Muscle of back (tissue), 13 donors: ENCODE measurements at places on chromosomes 3 and 15. TPM values are rescaled to one million over a fixed set of nuclear protein-coding genes. Genes with fewer than 3 reads are reported as not detected.

GRCh38 chr3:58403513-58404109 lies 30.0 kb downstream of the PDHB start:
- no peak for DNase-seq

GRCh38 chr3:10416730-10417300 lies 88.6 kb downstream of the ATP2B2 start:
- DNase-seq, result no peak

BFSP2 gene
- polyA plus RNA-seq, result not detected

PTH1R gene
- polyA plus RNA-seq, result 7.6 TPM

GOLGA8M gene
- 1.1 TPM for polyA plus RNA-seq

GRCh38 chr15:48671103-48672022 lies 25.9 kb upstream of the FBN1 start:
- peak; percentile 93 for DNase-seq

GRCh38 chr3:128381609-128382008 lies 85.1 kb downstream of the DNAJB8 start:
- no peak for DNase-seq

DCBLD2 gene
- 24.9 TPM for polyA plus RNA-seq

DNA sequence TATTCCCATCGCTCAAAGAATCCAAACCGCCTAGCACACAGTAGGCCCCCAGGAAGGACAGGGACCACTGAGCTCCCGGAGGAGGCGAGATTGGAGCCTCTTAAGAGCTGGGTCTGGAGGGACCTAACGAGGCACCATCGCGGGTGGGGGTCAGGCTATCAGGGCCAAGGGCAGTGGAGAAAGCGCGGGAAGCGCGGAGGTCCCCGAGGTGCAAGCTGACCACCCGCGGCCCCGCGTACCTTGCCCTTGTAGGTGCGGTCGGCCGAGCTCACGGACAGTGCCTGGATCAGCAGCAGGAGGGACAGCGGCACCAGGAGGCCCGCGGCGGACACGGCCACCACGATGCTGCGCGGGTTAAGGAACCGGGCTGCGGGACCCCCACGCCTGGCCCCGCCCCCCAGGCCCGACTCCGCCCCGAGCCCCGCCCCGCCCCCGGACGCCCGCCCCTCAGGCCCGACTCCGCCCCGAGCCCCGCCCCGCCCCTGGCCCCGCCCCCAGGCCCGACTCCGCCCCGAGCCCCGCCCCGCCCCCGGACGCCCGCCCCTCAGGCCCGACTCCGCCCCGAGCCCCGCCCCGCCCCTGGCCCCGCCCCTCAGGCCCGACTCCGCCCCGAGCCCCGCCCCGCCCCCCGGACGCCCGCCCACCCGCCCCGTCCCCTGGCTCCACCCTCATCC lies 3.9 kb downstream of the ZDHHC19 start:
- no peak for DNase-seq

SERINC4 gene
- polyA plus RNA-seq, result 0.28 TPM

- peak; percentile 55 for DNase-seq
Observed at GRCh38 chr3:141796081-141796888, 33.1 kb downstream of the GRK7 start.

- DNase-seq, result no peak
Observed at GRCh38 chr3:100400419-100400779, 490 bp downstream of the TOMM70 start.

GABRR3 gene
- not detected for polyA plus RNA-seq

- no peak for DNase-seq
Observed at GRCh38 chr3:32313723-32314473, 75.4 kb downstream of the CMTM8 start.

DNA sequence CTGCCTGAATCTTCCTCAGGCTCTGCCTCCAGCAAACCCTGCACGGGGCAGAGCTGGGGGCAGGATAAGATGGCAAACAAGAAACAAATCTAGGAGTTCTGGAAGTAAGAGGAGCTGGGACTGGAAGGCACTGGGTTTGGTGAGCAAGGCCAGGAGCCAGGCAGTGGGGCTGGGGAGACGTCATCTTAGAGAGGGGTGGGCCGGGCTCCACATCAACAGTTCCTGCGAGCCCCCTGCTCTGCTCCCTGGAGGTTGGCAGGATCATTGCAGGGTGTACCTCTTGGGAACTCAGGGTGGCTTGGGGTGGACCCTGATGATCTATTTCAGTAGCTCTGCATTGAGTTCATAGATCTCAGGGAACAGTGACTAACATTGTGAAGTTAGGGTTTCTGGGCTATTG lies 87.3 kb upstream of the PRR23E start:
- DNase-seq, result no peak

MORC1 gene
- polyA plus RNA-seq, result not detected

- DNase-seq, result peak; percentile 41
Observed at GRCh38 chr3:33438284-33438668, 1.9 kb downstream of the UBP1 start.

GP9 gene
- not detected for polyA plus RNA-seq

DNA sequence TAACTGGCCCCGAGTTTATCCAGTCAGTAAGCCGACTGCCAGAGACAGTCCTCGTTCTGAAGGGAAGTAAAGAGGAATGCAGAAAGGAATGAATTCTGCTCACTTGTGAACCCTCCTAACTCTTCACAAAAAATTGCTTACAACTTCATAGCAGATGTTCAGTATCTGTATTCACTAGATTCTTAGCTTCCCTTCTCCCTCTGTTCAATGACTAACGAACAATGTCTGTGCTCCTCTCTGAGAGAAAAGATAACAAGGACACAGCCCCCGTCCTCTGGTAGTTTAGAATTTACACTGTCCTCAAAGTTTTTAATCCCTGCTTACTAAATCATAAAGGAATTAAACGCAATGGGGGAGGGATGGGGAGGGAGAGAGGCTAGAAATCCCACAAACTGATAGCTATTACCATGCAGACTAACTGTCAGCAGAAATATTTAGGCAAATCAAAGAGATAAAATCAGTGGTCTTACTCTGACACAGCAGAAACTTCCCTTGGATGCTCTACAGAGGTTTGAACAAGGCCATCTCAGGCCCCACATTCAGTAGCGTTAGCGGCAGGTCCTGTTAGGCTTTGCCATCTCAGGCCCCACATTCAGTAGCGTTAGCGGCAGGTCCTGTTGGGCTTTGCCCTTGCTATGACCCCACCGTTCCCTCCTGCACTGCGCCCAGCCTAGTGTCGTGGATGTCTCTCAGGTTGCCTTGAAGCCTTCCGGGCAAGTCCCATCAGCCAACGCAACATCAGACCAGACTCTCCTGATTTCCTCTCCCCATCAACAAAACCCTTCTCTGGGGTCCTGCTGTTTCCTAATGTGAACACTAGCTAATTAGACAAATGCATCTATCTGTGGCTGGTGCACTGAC lies 23.4 kb downstream of the NRROS start:
- DNase-seq, result no peak

GRCh38 chr3:129702934-129703712 lies 96.6 kb upstream of the PLXND1 start:
- no peak for DNase-seq

FRMD5 gene
- polyA plus RNA-seq, result 0.69 TPM

- no peak for DNase-seq
Observed at GRCh38 chr3:157067114-157067513, 92.8 kb downstream of the CCNL1 start.
